ENCODE measurements at places on chromosomes 5 and 9.

DNA sequence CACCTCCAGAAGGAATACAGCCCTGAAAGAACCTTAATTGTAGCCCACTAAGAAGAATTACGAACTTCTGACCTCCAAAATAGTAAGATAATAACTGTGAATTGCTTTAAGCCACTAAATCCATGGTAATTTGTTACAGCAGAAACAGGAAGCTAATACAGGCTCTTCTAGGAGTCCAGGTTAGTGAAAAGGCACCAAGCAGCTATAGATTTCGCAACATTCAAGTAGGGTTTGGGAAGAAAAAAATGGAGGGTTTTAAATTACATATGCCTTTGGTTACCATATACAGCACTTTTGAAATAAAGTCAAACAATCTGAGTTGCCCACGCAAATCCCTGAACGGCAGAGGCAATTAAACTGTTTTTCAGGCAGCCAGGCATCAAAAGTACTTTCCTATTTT is 1.7 kb upstream of the ACTL7A start:
- DNase-seq: no peak

DNA sequence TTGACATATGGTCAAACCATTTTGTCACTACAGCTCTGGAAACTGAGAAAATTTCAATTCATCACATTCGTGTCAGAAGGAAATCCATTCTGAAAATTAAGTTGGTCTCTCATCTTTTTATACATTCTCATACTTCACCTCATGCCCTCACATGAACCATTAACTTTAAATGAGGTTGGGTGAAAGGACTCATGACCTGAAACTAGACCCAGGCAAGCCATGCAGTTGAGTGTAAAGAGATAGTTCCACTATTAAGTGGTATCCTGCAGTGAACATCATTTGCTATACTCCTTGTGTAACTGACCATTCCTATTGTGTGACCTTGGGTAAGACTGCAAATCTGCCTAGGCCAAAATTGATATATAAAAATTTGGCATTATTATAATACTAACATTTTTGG is 299.6 kb upstream of the GRIN3A start:
- DNase-seq: no peak

GRCh38 chr5:163509291-163509951 is 4.0 kb downstream of the MAT2B start:
- DNase-seq: no peak

GRCh38 chr5:41526699-41527098 is 16.3 kb upstream of the PLCXD3 start:
- DNase-seq: no peak

GRCh38 chr9:18438300-18438925 is 35.5 kb upstream of the ADAMTSL1 start:
- DNase-seq: no peak

- DNase-seq: no peak
Measured at GRCh38 chr5:41193456-41194205, 19.7 kb downstream of the C6 start.

DNA sequence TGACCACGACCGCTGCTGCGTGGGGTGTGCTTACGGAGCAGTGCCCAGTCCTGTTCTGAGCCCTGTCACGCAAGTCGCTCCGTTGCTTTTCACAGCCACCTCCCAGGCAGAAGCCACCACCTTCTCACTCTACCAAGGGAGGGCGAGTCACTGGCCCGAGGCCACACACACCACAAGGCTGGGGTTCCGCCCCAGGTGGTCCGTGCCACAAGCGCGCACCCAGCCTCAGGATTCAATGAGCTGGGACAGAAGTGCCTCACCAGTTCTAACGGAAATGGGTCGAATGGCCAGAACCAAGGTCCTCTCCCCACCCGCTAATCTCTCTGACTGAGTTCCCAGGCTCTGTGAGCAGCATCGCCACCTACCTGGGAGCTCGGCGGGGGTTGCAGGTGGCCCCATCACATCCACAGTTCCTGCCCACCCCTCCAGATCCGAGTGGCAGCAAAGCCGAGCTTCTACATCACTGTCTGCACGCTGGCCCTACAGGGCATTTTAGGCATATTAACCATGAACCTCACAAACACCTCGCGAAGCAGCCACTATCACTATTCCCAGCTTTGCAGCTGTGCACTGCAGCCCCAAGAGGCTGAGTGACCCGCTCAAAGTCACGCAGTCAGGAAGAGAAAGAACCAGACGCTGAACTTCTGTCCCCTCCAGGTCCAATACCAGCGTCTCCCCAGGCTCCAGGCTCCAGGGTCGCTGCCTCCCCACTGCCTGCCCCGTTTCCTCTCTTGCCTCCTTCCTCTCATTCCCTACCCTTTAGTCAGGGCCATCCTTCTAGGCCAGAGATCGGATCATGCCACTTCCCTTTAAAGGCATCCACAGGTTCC is 92.1 kb upstream of the PHYKPL start:
- DNase-seq: no peak

- DNase-seq: no peak
Measured at GRCh38 chr9:81250041-81250440, 439.3 kb downstream of the TLE1 start.

- DNase-seq: no peak
Measured at GRCh38 chr9:14089051-14089803, 224.7 kb downstream of the NFIB start.

- no peak for DNase-seq
Measured at GRCh38 chr5:72584466-72584865, 77.3 kb upstream of the ZNF366 start.

DNA sequence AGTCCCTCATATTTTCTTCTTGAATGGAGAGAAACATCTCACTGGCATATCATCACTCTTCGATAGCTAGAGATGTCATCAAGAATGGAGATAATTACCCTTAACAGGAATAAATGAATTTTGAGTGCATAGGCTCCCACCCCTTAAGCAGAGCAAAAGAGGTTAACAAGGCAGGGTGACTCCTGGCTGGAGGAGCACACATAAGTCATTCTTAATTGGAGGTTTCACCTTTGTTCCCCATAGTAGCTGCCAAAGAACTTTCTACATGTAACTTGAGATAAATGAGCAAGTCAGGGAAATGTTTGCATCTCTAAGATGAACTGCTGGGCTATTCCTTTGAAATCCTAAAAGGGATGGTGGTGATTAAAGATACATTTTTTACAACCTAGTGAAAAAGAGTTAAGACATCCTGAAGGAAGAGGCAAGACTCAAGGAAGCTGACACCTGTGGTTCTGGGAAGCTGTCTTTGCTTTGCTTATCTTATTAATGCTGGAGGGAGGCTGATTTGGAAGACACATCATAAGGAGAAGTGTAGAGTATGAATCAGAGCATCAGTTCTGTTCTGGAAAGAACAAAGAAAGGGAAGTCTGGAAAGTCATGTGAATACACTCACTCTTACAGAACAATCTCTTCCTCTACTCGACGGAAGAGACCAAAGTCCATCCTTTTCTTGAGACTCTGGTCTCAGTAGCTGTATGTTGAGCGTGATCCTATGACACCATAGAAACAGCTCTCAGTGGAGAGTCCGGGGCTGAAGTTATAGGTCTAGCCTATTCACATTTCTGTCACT is 326.3 kb downstream of the OSTF1 start:
- no peak for DNase-seq

GRCh38 chr9:92974761-92975755 is 27.7 kb downstream of the FGD3 start:
- DNase-seq: no peak

- no peak for DNase-seq
Measured at GRCh38 chr5:10724781-10725507, 36.1 kb downstream of the DAP start.

GRCh38 chr9:77464661-77465060 is 183.5 kb downstream of the GNA14 start:
- no peak for DNase-seq

GRCh38 chr5:98320343-98320742 is 453.1 kb upstream of the RGMB start:
- no peak for DNase-seq

DNA sequence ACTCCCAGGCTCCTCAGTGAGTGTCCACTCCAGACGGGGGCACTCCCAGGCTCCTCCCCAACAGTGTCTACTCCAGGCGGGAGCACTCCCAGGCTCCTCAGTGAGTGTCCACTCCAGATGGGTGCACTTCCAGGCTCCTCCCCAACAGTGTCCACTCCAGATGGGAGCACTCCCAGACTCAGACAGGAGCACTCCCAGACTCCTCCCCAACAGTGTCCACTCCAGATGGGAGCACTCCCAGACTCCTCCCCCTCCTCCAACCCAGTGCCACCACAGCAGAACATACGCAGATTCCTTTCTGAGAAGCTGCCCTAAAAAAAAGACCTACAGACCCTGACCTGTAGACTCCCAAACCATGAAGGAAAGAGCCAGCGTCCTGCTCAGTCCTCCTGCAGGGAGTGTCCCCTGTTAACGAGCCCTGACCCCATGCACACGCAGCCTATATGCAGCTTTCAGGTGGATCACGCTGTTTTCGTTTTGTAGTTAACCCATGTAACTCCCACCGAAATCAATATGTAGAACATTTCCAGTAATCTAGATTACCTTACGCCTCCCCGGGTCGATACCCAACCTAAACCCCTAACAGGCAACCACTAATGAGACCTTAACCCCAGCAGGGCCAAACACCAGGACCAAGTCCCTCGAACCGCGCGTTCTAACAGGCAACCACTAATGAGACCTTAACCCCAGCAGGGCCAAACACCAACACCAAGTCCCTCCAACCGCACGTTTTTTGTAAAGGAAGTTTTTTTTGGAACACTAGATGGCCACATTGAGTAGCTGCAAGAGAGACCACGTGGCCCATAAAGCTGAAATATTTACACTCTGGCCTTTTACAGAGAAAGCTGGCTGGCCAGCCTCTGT is 15.7 kb downstream of the PNPLA7 start:
- no peak for DNase-seq

DNA sequence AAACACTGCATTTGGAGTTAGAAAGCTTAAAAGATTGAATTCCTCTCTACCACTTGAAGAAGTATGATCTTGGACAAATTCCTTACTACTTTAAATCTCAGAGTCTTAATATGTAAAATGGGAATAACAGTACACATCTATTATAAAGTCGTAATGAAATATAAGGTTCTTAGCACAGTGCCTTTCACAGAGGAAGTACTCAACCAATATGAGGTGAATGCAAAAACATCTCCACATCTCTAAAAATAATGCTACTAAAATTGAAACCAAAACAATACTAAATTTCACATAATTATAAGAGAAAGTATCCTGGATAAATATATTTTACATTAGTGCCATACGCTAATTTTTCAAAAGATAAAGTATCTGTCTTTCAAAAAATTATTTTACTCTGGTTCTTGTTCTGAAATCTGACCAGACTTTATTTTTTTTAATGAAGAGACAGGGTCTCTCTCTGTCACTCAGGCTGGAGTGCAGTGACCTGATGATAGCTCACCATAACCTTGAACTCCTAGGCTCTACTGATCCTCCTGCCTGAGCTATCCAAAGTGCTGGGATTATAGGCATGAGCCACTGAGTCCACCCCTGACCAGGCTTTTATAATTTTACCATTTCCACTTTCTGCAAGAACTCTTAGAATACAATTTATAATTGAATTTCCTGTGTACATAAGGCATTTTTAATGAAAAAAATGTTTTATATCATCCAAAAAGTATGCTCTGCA is 21.3 kb upstream of the FNIP1 start:
- no peak for DNase-seq

DNA sequence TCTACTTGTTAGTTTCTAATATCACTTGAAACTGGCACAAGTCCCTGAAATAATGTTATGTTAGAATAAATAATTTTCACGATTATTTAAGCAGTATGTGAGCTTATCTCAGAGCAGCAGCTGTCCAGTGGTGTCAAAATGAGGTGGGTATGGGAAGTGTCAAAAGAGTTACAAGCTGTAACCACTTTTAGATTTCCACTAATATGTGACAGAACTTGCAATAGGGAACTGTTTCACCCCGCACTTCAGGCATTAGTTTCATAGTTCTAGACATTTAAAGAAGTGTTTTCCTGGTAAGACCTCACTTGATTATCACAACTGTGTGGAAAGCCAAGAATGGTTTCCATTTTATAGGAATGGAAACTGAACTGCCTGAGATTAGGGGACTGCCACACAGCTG is 2.9 kb upstream of the ISCA1 start:
- no peak for DNase-seq

DNA sequence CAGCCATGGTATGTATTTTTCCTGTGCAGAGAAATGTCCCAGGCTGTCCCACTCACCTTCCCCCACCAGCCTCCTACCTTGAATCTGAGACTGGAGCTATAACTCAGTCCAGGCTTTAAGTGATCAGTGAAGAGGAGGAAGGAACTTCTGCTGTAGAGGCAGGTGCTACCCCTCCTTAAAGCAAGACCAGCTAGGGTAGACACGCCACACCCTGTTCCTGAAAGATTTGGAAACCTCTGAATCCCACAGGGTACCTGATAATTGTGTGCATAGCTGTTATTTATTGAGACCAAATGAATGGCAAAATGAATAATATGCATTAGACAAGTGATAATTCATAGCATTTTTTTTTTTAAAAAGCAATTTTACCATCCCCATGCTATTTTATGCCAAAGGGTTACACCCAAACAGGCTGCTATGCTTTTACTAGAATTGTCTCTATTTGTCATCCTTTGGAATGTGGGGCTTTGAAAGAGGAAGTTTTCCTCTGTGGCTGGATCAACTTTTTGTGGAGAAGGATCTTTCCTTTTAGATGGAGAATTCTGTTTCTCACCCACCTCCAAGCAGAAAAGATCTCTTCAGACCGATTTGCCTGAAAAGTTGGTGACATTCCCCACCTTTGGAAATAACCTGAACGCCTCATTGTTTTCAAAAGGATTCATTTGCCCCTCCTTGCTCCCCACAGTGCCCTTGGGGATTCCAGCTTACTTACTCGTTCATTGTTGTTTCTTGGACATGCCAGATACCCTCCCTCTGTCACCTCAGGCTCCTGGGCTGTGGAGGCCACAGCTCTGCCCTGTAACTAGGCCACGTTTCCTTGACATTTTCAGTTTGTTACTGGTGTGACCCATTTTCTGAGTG is 248.7 kb downstream of the NR3C1 start:
- DNase-seq: no peak

GRCh38 chr9:90517103-90517502 is 125.5 kb downstream of the DIRAS2 start:
- DNase-seq: no peak

- no peak for DNase-seq
Measured at GRCh38 chr5:56833325-56833724, 18.0 kb downstream of the MAP3K1 start.

GRCh38 chr5:122221857-122222256 is 90.2 kb upstream of the SNCAIP start:
- no peak for DNase-seq

DNA sequence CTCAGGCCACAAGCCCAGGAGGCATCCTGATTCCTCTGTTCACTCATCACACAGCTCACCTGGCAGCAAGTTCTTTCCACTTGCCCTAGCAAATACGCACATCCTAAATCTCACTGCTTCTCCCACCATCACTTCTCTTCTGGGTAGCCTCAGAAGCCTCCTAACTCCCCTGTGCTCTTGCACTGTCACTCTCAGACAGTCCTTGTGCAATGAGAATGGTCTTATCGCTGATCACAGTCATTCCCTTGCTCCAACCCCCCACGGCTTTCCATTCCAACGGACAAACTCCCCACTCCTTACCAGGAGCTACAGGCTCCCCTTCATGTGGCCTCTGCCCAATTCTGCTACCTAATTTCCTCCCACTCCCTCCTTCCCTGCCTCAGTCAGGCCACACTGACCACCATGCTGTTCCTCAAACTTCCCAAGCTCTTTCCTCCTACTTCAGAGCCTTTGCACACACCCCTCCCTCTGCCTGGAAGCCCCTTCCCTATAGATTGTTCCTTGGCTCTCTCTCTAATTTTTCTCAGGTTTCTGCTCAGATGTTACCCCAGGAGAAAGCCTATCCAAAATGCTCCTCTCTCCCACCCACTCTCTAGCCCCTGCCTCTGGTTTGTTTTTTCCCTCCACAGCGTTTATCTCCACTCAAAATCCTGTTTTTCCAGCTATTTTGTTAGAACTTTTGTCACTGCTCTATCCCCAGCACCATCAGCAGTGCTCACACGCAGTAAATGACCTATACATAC is 34.1 kb upstream of the TNFAIP8 start:
- DNase-seq: no peak

All from cortex of kidney (tissue), 1 donor.